Hindlimb muscle (tissue), 1 donor: ENCODE measurements at places on chromosomes 2 and 18. TPM values are rescaled to one million over a fixed set of nuclear protein-coding genes. Genes with fewer than 3 reads are reported as not detected.

WDR54 gene
- 9.9 TPM for polyA plus RNA-seq

DARS1 gene
- polyA plus RNA-seq = 92.6 TPM

HOXD3 gene
- polyA plus RNA-seq = 3.4 TPM

MERTK gene
- 4.4 TPM for polyA plus RNA-seq

ANKRD30BL gene
- 0.08 TPM for polyA plus RNA-seq

POTEF gene
- polyA plus RNA-seq = 0.06 TPM

CCBE1 gene
- polyA plus RNA-seq = 2.0 TPM

DNAH7 gene
- 0.28 TPM for polyA plus RNA-seq

EVX2 gene
- not detected for polyA plus RNA-seq

LIPG gene
- 4.2 TPM for polyA plus RNA-seq
